CD4-positive, alpha-beta T cell treated with Interleukin-1 beta for 1 hour (primary cell): ENCODE measurements at places on chromosomes 16 and 17.

GRCh38 chr16:29940656-29941055 lies 14.6 kb upstream of the KCTD13 start:
- DNase-seq, result no peak

- peak; percentile 34 for DNase-seq
Measured at GRCh38 chr17:74271281-74271680, 2.8 kb upstream of the DNAI2 start.

- DNase-seq, result no peak
Measured at GRCh38 chr16:25419681-25420080, 162.0 kb upstream of the ZKSCAN2 start.

DNA sequence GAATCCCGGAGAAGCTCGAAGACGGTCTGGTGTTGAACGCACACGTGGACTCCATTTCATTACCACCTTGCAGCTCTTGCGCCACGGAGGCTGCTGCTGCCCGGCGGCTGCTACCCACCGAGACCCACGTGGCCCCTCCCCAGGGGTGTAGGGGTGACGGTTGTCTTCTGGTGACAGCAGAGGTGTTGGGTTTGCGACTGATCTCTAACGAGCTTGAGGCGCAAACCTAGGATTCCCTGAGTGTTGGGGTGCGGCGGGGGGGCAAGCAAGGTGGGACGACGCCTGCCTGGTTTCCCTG lies 1.7 kb upstream of the CBX4 start:
- DNase-seq, result no peak

- no peak for DNase-seq
Measured at GRCh38 chr16:46787909-46788308, 39.8 kb upstream of the MYLK3 start.

DNA sequence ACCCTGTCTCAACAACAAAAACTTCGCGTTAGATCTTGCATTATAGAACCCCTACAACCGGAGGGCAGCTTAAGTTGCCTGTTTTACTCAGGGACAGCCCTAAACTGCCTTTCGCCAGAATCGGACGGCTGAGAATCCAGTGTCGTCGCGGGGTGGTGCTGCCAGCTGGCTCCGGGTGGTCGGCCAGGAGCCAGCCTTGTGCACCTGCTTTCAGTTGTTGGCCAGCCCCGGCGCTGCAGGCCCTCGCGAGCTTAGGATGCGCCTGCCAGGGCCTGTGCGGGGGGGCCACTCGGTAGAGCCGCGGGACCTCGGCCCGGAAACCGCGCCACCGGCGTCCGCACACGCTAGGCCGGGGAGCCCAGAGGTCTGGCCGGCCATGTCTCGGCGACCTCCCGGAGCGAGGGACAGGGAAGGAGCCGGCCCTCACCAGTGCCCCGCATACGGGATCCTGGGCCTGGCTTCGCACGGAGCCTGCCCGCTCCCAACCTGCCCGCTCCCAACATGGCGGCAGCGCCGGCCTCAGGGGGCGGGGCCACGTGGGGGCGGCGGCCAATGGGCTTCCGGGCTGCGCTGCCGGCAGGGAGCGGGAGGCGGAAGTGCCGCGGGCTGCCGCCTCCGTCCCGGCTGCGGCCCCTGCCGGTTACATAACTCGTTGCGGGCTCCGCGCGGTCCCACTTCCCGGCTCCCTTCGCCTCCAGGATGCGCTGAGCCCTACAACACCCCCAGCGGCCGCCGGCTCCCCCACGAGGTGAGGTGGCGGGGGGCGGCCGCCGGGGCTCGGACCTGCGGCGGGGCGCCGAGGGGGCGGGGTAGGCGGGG lies 14.2 kb downstream of the NAA60 start:
- DNase-seq, result peak; percentile 91

DNA sequence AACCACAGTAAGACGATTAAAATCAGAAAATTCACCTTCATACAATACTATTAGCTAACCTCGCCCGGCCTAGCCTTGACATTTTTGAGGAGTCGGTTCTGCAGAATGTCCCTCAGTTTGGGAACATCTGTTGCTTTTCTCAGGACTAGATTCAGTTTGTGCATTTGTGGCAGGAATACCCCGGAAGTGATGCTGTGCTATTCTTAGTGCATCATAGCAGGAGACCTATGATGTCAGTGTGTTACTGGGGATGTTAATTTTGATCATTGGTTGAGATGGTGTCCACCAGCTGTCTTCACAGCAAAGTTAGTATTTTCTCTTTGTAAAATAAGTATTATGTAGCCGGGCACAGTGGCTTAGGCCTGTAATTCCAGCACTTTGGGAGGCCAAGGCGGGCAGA lies 21.5 kb upstream of the HELZ start:
- DNase-seq, result no peak

DNA sequence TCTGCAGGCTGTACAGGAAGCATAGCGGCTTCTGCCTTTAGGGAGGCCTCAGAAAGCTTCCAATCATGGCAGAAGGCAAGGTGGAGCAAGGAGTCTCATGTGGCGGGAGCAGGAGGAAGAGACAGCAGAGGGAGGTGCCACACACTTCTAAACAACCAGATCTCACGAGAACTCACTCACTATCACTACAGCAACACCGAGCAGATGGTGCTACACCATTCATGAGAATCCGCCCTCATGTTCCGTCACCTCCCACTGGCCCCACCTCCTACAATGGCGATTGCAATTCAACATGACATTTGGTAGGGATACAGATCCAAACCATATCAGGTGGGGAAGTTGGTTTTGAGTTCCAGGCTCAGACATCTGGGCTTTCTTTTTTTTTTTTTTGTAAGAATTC lies 31.9 kb upstream of the NUDT7 start:
- DNase-seq, result no peak
